Activated naive CD4-positive, alpha-beta T cell treated with Interleukin-2 at 50 U/mL for 16 hours (primary cell): ENCODE measurements at places on chromosomes 13 and 19.
A peak's percentile ranks its signal among the peaks of the same experiment; 100 is the strongest.

DNA sequence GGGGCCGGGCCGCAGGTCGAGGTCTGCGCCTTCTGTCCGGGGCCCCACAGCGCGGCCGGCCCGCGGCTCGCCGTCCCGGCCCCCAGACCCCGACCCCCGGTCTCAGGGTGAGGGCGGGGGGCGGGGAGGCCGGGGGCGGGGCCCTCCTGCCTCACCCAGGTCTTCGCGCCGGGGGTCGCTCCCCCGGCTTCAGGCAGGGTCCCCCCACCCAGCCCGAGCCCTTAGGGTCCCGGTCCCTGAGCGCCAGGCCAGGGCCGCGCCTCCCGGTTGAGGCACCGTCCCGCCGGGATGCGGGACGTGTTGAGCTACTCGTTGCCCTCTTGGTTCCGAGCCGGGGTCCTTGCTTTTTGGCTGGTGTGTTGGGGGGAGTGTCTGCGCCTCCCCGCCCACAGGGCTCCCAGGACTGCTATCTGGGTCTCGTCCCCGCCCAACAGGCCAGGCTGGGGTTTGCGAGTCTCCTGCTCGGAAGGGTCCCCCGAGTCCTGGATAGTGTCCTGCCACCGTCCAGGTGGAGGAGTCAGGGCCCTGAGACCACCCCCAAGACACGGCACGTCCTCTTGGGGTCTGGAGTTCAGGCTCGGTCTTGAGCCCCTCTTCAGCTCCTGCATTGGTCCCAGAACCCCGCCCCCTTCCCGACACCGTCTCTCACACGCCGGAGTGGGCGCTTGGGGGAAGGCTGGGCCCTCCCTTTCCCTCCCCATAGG is 452 bp downstream of the PIAS4 start:
- peak; percentile 24 for DNase-seq

- DNase-seq = no peak
These were observed 1215.7 kb upstream of the SLC10A2 start for GRCh38 chr13:104281910-104282309.

- DNase-seq = no peak
These were observed 21.0 kb downstream of the TM9SF2 start for GRCh38 chr13:99522298-99522697.

- no peak for DNase-seq
These were observed 182.8 kb upstream of the TSHZ3 start for GRCh38 chr19:31532034-31532433.

- no peak for DNase-seq
These were observed 207.0 kb downstream of the SHISA2 start for GRCh38 chr13:25844559-25845434.

- DNase-seq = no peak
These were observed 14.6 kb downstream of the GTPBP3 start for GRCh38 chr19:17351815-17352435.

DNA sequence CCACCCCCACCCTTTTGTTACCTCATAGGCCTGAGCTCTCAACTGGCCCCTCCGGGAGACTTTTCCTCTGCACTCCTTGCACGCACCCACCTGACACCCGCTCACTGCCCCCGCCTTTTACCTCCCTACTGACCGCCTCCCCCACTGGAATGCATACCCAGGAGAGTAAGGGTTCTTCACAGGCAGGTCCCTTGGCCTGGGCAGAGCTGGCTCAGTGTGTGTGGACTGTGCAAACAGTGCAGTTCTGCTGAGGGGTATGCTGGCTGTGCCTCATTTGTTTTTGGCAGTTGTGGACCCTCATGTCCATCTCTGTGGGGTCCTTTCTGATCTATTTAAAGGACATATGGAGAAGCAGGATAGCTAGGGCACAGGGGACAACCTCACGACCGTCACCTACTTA is 5.0 kb downstream of the ZSCAN18 start:
- DNase-seq = no peak

DNA sequence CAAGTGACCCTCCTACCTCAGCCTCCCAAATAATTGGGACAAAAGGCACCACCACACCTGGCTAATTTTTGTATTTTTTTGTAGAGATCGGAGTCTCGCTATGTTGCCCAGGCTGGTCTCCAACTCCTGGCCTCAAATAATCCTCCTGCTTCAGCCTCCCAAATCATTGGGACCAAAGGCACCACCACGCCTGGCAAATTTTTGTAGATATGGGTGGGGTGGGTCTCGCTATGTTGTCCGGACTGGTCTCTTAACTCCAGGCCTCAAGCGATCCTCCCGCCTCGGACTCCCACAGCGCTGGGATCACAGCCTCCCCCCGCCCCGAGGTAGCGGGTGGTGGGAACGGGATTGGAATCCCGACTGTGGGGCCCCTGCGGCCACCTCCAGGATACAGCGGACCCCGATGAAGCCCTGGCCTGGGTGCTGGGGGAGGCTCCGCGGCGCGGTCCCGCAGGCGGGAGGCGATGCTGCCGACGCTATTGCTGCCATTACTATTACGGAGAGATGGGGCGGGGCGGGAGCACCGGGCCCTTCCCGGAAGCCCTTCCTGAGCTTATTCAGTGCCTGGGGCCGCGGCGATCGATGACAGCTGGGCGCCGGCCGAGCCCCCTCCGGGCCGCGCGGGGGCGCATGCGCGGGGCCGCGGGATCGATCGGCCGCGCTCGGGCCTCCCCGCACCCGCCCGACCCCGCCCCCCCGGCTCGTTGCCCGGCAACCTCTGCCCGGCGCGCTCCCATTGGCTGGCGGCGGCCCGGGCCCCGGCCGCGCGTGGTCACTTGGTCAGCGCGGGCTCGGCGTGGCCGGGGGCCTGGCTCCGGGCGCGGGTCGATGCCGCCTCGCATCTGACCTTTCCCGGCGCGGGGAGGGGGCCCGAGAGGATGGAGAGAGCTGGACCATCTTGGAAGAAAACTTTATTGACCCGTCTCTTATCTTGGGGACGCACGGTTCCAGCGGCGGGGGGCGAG is 27.9 kb upstream of the ONECUT3 start:
- DNase-seq = peak; percentile 38

- no peak for DNase-seq
These were observed 27.0 kb downstream of the TNFSF11 start for GRCh38 chr13:42600943-42601342.

DNA sequence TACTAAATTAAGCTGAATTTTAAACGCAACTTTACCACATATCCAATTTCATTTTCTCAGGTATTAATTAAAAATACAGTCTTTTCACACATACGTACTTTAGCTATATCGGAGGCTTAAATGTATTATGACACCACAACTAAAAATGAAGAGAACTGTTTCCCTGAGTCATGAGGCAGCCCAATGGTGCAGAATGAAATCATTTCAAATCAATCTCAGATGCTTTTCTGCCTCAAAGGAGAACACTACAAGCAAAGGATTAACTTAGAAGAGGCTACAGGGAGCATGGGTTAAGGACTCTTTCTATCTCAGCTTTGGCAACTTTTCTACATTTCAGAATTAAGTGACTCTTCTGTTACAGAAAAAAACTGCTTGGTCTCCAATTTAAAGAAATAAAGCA is 516.3 kb upstream of the HTR2A start:
- DNase-seq = no peak

DNA sequence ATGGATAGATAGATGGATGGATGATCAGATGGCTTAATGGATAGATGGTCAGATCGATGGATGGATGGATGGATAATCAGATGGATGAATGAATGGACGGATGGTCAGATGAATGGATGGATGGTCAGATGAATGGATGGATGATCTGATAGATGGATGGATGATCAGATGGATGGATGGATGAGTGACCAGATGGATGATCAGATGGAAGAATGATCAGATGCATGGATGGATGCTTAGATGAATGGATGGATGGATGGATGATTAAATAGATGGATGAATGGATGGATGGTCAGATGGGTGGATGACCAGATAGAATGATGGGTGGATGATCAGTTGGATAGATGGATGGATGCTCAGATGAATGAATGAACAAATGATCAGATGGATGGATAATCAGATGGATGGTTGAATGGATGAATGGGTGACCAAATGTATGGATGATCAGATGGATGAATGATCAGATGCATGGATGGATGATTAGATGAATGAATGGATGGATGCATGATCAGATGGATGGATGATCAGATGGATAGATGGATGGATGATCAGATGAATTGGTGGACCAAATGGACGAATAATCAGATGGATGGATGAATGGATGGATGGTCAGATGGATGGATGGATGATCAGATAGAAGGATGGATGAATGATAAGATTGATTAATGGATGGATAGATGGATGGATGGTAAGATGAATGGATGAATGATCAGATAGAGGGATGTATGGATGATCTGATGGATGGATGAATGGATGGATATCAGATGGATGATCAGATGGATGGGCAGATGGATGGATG is 205.1 kb downstream of the TEX29 start:
- DNase-seq = no peak

- DNase-seq = no peak
These were observed 128.1 kb downstream of the TEX29 start for GRCh38 chr13:111448504-111448903.
